ENCODE measurements at places on chromosomes 7 and 10.

GRCh38 chr7:157397036-157397720, 60.4 kb downstream of the DNAJB6 start:
- DNase-seq: no peak

DNA sequence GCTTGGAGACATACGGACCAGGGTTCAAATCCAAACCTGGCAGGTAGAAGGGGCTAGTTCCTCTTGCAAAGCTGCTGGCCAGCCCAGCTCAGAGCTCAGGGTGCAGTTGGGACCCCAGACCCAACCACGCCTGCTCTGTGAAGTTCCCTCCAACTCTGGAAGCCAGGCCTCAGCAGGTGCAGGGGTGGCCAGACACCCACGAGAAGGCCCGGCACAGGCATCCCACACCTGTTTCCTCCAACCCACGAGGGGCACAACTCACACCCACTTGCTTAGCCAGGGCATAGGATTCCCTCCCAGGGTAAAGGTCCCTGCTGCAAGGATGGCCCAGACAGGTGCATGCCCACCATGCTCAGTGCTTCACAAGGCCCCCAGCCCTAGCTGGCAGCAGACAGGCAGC, 262.4 kb downstream of the GRID1 start:
- no peak for DNase-seq

GRCh38 chr7:19969859-19970493, 196.6 kb upstream of the TMEM196 start:
- no peak for DNase-seq

GRCh38 chr10:82874671-82875070, 999.7 kb downstream of the NRG3 start:
- no peak for DNase-seq

- DNase-seq: no peak
These were observed 92.7 kb downstream of the FAM53B start for GRCh38 chr10:124651402-124651891.

GRCh38 chr10:88091490-88092061, 228.2 kb downstream of the PTEN start:
- DNase-seq: no peak

- no peak for DNase-seq
These were observed 20.0 kb downstream of the THNSL1 start for GRCh38 chr10:25036381-25036780.

DNA sequence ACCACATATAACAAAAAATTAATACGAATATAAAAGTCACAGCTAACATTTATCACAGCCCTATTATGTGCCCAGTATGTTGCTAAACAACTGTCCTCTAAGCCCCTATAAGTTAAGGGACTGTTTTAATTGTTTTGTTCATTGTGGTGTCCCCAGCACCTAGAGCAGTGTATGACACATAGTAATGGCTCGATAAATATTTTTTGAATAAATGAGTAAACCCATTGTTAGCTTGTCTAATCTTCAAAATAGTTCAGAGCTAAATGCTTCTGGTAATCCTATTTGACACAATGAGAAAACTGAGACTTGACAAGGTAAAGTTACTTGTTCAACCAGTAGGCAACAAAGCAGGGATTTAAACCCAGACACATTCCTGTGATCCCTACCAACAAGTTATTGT, 78.4 kb upstream of the NEUROD6 start:
- DNase-seq: no peak

- DNase-seq: no peak
These were observed 43.8 kb downstream of the LRRC18 start for GRCh38 chr10:48895803-48896195.

DNA sequence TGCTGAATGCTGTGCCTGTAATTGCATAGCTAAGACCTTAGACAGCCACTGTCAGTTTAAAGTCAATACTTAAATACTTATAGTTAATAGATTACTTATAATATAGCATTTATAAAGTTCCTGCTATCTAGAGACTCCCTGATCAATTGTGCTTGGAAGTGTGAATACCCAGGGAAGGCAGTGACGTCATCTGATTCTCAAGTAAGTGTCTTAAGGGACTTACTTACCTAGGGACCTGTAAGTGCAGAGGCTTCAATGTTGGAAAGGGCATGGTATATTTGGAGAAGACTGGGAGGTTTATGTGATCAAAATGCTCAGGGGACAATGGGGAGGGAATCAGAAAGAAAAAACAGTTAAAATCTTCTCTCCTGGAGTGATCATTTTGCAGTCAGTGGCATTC, 55.0 kb downstream of the BICC1 start:
- DNase-seq: no peak

GRCh38 chr7:11193131-11193867, 219.6 kb downstream of the PHF14 start:
- no peak for DNase-seq

DNA sequence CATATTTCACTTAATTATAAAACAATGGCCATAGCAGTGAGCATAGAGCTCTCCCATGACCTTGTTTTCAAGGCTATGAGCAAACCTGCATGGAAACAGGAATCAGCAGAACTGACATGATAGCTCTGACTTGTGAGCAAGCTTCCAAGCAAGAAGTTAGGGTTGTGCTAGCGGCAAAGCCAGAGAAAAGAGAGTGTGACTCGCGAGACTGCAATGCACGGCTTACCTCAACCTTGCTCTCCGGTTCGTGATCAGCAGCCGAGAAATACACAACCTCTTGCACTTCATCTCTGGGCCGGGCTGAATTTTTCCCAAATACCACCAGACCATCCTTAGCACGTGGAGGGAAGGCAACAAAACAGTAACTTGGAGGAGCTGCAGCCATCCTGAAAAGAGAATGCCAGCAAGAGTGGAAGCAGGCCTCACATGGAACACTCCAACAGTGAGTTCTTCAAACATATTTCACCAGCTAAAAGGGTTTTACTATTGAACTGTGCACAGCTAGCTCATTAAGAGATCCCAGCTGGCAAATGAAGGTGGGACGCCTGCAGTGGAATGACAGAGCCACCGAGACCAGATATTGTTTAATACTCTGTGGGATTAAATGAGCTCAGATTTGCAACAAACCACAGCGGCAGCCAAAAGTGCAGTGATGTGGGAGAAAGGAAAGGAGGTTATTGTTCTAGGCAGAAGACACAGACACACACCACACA, 20.8 kb downstream of the SCRN1 start:
- no peak for DNase-seq

- peak; percentile 61 for DNase-seq
These were observed 74.4 kb upstream of the RSU1 start for GRCh38 chr10:16891375-16892313.

GRCh38 chr7:85750454-85750949, 563.6 kb upstream of the SEMA3D start:
- no peak for DNase-seq

DNA sequence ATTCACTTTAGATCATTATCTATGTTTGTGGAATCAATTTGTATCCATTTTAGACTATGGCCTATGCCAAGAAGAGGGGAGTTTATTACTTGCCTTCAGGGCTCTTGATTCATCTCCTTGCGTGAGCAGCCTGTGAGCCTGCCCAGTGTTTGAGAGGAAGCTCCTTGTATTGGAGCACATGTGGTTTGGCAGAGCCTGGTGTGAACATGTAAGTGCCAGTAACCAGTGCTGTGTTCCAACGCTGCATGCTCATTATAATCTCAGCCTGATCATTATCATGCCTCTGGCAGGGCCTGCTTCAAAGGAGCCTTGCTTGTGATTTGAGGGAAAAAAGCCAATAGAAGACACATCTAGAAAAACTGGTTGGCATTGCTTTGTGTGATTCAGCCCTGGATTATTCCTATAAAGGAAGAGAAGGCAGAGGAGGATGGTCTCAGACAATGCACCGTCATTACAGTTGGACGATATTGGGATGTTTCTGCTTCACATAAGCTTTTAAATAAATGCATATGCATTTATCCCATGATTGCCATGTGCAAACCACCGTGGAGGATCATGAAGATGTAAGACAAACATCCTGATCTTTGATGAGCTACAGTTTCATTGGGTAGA, 203.4 kb upstream of the AHR start:
- no peak for DNase-seq

- no peak for DNase-seq
These were observed 171.5 kb downstream of the CPEB3 start for GRCh38 chr10:92119340-92119739.

DNA sequence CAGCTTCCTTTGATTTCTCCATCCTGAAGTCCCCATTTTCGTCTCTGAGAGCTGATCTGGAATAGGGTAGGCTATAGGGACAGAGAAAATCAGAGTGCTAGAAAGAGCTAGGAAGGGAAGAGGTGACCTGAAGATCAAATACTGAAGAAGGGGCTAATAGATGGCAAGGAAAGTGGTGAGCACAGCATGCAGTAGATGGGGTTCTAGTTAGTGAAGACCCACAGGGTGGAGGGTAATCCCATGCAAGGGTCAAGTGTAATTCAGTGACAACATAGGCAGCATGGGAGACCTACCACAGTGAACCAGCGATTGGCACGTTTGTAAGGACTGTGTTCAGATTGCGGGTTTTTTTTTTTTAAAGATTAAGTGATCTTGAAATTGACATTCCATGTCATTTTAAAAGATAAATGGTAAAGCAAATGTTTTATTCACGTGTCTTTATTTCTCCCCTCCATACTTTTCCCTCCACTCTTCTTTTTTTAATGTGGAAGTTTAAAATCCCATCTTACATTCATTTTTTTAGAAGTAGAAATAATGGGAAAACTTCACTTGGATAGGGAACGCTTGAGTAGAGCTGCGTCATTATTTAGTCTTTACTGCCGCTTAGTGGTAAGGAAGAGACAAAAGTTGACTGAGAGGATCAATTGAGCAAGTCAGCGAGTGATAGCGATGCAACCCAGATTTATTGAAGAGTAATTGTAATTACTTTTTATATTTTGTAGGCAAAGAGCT, 21.0 kb upstream of the ABI1 start:
- no peak for DNase-seq

GRCh38 chr10:7245505-7245904, 165.3 kb downstream of the SFMBT2 start:
- no peak for DNase-seq

- no peak for DNase-seq
These were observed 342.1 kb downstream of the BMPER start for GRCh38 chr7:34247468-34247867.

GRCh38 chr10:60209874-60210570, 179.7 kb downstream of the ANK3 start:
- DNase-seq: no peak

- no peak for DNase-seq
These were observed 4.5 kb downstream of the GLCCI1 start for GRCh38 chr7:7972922-7973594.

DNA sequence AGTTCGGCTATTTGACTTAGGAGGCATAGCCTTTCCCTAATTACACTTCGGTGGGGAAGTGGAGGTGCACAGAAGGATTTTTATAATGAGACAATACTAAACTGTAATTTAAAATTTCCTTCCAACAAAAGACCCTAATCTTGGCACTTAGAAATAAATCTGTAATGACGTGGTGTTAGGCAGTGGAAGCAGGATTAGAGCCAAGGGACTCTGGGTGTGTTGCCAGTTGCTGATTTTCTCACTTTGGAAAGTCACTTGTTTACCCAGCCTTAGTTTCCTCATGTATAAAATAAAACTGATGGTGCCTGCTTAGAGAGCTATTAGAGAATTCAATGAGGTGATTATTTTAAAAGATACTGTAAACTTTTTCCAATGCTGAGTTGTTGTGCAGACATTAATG, 287.2 kb downstream of the AUTS2 start:
- no peak for DNase-seq

DNA sequence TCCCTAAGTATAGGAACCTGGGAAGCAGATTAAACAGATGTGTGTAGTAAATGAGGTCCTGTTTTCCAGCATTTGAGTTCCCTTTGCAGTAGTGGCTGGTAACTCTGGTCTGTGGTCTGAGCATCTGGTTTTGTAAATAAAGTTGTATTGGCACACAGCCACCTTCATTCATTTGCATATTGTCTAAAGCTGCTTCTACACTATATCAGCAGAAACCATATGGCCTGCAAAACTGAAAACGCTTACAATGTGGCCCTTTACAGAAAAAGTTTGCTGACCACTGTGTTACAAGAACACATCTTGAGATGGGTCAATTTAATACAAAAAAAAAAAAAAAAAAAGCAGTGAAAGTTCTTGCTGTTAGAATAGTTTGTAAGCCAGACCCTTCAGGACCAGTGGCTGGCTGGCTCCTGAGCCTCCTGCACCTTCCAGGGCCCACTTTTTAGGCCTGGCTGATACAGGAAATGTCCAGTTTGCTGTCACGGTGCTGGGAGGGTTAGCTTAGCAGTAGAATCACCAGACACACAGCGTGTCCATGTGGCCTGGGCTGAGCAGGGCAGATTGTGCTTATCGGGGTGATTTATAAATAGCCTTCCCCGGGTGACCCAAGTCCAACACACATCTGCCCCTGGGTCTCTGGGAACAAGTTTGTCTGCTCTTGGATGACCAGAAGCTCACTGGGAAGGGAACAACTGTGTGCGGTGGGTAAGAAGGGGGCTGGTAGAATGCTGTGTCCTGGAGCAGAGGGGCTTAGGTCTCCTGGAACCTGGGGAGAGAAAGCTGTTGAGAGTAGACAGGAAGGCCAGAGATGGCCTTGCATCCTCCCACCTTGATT, 1.4 kb downstream of the C10orf71 start:
- DNase-seq: no peak

- peak; percentile 48 for DNase-seq
These were observed 304.5 kb downstream of the WDR37 start for GRCh38 chr10:1360558-1361164.

- DNase-seq: no peak
These were observed 3.6 kb downstream of the ZEB1 start for GRCh38 chr10:31322647-31323046.

GRCh38 chr10:60951272-60951724, 7.3 kb upstream of the RHOBTB1 start:
- DNase-seq: no peak

- no peak for DNase-seq
These were observed 243.9 kb downstream of the REEP3 start for GRCh38 chr10:63765126-63765525.

GRCh38 chr10:129466703-129467358, at the start of gene MGMT:
MGMT (plus strand) TSS chr10:129467241.
- peak; percentile 97 for DNase-seq

DNA sequence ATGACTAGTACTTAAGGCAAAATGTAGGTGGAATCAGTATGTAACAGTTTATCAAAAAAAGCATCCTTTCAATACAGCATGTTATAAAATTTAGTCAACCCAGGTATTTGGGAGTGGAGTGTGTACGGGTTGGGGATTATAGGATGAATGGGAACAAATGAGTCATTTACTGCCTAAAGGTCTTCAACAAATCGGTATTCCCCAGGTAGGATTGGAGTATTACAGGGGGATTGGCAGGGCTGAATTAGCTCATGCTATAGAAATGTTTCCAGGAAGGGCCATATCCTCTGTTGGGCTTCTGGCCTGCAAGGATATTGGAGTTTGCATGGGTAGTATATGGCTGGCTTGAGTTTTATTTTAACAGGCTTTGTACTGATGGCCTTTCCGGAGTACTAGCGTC, 723.7 kb downstream of the SORCS1 start:
- no peak for DNase-seq

GRCh38 chr10:9786576-9786975, 1231.1 kb upstream of the CELF2 start:
- DNase-seq: no peak

DNA sequence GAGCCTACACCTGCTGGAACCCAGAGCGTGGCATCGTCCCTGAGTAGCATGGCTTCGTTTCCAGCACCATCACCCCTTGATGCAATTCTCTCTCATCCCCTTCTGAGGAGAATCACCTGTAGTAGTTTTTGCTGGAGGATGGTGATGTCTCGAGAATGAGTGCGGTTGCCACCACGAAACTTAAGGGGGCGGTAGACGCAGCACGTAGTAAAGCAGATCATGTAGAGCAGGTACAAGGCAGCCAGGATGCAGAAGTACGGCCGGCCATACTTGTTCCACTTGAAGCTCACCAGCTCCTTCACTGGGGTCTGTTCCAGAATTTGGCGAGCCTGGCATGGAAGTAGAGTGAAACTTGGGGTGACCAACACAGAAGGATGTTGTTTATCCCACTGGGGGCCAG, 8.1 kb downstream of the TRPV5 start:
- DNase-seq: no peak

All from right hindlimb (tissue), 1 donor.